ENCODE measurements at places on chromosomes 12 and 14.

- DNase-seq: no peak
Measured at GRCh38 chr12:121827351-121828099, 23.7 kb downstream of the SETD1B start.

- DNase-seq: no peak
Measured at GRCh38 chr12:81797100-81797499, 38.0 kb upstream of the PPFIA2 start.

GRCh38 chr12:106873983-106874382 is 81.7 kb upstream of the TMEM263 start:
- DNase-seq: no peak

DNA sequence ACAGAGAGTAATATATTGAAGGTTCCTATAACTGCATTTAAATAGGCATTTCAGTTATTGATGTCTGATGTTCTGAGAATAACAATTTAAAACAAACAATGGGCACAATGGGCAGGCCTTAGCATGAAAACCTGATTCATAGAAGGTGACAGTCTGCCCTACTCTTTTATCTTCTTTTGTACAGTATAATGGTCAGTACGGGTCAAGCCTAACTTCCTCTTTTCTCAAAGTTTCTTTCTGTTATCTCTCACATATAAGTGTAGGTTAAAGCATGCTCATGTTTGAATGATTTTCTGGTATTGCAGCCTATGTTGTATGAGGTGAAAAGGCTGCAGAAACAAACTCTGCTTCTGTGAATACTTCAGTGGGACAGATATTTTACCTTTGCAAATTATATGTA is 14.2 kb downstream of the FKBP3 start:
- no peak for DNase-seq

- DNase-seq: no peak
Measured at GRCh38 chr12:109510196-109510595, 32.8 kb downstream of the UBE3B start.

DNA sequence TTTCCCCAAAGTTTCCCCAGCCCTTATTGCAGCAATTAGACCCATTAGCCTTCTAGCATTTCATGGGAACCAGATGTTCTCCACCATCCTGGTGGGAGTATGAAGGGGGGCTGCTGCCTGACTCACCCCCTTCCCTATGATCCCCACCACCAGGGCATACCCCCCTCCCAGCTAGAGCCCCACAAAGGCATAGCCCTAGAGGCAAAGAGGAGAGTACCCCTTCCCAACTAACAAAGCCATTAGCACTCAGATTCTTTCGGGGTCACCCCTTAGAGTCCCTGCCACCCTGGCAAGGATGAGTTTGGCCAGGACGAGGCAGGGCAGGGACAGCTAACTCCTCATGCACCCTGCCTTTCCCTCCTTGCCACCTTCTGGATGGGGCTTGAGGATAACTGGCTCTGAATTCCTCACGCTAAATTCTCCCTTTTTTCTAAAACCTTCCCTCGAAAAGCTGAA is 9.2 kb downstream of the RARG start:
- DNase-seq: no peak

Data from activated CD4-positive, alpha-beta T cell treated with anti-CD3 and anti-CD28 coated beads for 4 hours (primary cell).